ENCODE measurements at places on chromosomes 12 and 14. TPM values are rescaled to one million over a fixed set of nuclear protein-coding genes. Genes with fewer than 3 reads are reported as not detected.

DNA sequence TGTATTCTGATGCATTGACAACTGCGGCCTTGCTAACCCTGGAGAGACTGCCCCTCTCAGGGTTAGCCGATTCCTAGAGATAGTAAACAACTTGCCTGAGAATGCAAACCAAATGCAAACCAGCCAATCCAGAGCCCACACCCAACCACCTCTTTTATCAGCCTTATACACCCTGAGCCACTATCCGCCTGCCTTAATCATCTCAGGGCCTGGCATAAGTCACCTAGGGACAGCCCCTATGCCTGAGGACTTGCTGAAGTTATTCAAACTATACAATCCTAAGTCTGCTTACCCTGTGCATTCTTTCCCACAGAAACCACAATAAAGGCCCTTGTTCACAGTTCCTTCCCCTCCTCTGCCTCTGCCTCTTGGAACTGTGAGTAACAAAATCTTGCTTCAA is 177.2 kb downstream of the KCNA5 start:
- no peak for DNase-seq

Gene RBM25
- total RNA-seq, result 33.8 TPM

DNA sequence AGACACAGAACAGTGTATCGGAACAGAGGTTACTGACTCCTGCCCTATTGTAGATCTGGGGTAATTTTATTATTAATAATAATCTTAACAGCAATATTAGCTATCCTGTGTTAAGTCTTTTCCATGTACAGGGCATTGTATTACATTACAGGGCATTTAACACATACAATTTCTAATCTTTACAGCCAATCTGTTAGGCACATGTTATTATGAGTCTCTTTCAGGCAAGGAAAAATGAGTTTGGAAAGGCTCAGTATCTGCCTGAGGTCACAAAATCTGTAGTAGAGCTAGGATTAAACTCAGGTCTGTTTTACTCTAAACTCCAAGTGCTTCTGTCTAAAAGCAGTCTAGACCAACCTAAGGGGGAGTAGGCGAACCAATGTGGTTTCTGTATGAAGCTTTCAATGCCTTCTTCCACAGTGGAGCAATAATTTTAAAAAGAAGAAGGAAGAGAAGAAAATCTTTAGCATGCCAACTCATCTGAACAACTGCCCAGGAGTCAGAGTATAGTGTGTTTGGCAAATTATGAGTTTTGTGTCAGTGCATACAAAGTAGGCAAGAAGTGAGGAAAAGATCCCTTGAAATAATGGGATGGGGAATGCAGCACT is 192.6 kb downstream of the CHST11 start:
- DNase-seq, result no peak

GRCh38 chr12:99917711-99918402 is 66.9 kb downstream of the ANKS1B start:
- no peak for DNase-seq

Gene CACNA2D4
- 0.97 TPM for total RNA-seq

GRCh38 chr12:96121271-96121711 is 72.9 kb upstream of the ELK3 start:
- peak; percentile 26 for DNase-seq

Gene SPX
- under 0.01 TPM for total RNA-seq

- DNase-seq, result no peak
These were observed 268.7 kb upstream of the SEL1L start for GRCh38 chr14:81802341-81802740.

- peak; percentile 3 for DNase-seq
These were observed 27.3 kb downstream of the PTPRB start for GRCh38 chr12:70609739-70610491.

Measured in fibroblast of villous mesenchyme (primary cell).